MCF 10A (cell line): ENCODE measurements at places on chromosomes 3 and 15. TPM values are rescaled to one million over a fixed set of nuclear protein-coding genes. Genes with fewer than 3 reads are reported as not detected.
A peak's percentile ranks its signal among the peaks of the same experiment; 100 is the strongest.

- DNase-seq = no peak
These were observed 70.8 kb downstream of the PPP2R3A start for GRCh38 chr3:136036306-136036705.

GRCh38 chr3:44058868-44059203 lies 182.8 kb upstream of the TOPAZ1 start:
- no peak for DNase-seq

GRCh38 chr3:187193181-187193580 lies 4.1 kb upstream of the RTP1 start:
- no peak for DNase-seq

DNA sequence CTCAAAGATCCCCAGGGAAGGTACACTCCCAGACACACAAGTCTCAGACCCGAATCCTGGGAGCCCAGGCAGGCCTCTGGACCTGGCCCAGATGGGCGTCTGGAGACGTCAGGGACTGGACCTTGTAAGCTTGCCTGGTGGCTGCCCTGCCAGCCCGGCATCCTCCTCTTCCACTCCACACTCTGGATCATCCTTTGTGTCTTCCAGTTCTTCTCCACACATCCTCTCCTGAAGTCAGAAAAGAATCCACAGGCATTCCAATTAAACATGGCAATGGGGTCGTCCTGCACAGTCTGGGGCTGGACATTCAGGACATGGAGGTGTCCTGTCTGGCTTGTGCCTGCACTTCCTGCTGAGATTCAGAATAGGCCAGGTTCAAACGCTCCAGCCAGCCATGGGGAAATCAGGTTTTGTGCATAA lies 208.8 kb upstream of the IGF1R start:
- DNase-seq = no peak

GRCh38 chr15:68650901-68651709 lies 72.3 kb downstream of the CORO2B start:
- DNase-seq = peak; percentile 46

- no peak for DNase-seq
These were observed 12.4 kb upstream of the HHLA2 start for GRCh38 chr3:108283989-108284388.

DNA sequence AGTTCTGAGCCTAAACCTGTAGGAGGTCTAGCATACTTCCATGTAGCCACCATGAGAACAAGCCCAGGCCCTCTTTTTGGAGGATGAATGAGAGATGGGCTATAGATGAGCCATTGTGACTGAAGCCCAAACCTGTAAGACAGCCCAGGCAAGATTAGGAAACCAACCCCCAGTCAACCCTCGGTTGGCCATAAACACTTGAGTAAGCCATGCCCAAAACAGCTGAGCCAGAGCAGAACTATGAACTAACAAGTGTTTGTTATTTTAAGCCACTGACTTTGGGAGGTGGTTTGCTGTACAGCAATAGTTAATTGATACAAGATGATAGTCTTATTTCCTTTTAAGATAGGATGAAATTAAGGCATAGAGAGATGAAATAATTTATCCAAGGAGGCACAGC lies 12.4 kb upstream of the CPNE4 start:
- DNase-seq = no peak

- DNase-seq = no peak
These were observed 257.6 kb upstream of the TLE3 start for GRCh38 chr15:70355275-70355795.

DNA sequence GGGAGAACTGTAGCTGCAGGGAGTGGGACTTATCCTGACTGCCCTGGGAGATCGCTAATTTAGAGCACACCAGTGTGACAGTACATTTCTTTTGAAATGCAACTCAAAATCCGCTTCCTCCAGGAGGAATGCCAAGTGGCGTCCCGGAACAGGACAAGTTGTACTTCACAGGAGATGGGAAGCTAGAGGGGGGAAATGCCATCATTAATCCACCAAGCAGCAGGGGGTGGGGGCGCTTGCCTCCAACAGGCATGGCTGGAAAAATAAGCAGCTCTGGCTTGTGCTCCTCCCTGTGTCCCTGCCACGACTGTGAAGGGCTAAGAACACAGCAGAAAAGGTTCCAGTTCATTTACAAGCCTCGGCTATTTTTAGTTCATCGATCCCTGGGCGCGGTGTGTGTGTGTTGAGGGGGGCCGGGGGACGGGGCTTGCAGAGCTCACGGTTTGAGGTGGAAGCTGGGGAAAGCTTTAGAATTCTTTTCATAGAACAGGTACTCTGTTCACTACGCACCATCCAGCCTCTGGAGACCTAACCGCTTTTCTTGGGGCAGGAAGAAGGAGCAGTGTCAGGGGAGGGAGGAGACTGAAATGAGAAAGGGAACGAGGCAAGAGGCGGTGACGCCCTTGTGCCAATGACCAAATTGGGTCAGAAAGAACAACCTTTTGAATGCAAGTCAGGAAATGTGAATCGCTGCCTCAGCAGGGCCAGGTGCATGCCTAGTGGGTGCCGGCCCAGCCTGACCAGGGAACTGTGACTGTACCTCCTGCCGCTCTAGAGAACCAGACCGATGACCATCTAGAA lies 51.8 kb upstream of the DGKG start:
- peak; percentile 62 for DNase-seq

DNA sequence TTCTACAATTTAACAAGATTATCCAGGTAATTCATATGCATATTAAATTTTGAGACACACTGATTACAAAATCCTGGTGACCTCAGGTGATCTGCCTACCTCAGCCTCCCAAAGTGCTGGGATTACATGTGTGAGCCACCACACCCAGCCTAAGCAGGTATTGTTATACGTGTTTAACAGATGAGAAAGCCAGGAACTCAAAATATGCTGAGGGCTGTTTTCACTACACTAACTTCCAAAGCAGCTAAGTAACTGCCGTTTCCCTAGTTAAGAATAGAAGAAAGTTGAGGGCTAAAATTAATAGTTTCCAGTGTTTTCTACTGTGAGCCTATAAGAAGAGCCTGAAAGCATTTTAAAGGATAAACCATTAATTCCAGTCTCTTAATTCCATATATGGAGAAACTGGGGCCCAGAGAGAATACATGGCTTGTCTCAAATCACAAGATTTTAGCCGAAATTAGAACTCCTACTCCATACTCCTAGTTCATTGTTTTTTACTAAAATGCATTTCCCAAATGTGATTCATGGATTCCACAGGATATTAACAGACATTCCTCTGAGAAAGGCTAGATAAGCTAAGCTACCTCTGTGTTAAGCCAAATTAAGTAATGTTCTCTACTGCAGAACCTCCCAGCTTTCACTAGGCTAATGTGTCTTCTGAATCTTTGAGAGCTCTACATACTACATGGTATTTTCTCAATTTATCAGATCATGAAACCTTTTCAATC lies 17.0 kb upstream of the AVEN start:
- DNase-seq = no peak

DNA sequence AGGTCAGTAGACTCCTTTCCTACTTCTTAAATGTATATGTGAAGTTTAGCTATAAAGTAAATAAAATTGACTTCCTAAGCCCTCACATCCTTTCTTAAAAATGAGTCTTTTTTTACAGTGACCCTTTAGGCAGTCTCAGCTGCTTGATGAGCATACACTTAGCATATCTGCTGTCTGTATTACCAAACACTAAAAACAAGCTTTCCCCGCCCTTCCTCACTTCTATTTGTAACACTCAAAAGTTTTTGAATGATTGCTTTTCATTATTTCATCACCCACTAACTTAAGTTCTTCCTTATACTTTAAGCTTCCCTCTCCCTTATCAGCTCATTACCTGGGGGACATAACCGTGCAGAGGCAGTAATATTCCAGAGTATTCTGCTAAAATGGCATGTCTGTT lies 89.4 kb downstream of the PLOD2 start:
- no peak for DNase-seq

DNA sequence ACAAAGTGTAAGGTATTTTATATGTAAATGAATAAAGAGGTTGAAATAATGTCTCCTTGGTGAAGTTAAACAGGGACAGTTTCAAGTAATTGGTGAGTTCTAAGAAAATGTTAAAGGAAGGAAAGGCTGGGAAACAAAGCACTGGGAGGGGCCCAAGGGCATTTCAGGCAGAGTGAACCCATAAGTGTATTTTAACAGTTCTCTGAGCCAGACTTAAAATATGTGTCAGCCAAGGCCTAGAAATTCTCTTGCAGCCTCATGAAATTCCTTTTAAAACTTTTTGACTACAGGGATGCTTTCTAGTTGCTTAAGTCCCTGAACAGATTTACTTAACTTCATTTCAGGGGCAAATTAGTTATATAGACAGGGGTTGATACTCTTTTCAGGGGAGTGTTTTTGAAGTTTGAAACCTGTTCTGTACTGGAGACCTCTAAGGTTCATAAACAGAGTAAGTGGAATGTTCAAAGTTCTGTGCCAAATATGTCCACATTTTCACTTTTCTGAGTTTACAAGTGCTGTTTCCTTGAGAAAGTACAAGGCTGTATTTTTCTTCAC lies 77.6 kb downstream of the GALK2 start:
- no peak for DNase-seq

DNA sequence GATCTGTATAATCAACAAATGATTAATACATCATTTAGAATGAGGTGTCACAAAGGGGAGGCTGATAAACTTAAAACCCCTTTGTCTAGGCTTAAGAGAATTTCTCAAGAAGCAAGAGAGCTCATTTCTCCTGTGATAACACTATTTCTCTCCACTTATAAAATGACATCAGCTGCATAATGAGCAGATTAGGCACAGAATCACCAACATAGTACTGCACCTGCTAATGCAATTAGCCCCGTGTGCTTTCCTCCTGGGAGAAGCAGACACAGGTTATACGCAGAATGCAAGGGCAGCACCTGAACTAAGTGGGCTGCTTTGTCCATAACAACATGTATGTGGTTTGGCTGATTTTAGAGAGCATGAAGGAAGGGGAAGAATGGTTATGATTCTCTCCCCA lies 515.3 kb upstream of the CFAP20DC start:
- no peak for DNase-seq

- no peak for DNase-seq
These were observed 43.9 kb upstream of the TMEM158 start for GRCh38 chr3:45269952-45270351.

GRCh38 chr15:78830514-78831228 lies 19.4 kb upstream of the ADAMTS7 start:
- no peak for DNase-seq

DNA sequence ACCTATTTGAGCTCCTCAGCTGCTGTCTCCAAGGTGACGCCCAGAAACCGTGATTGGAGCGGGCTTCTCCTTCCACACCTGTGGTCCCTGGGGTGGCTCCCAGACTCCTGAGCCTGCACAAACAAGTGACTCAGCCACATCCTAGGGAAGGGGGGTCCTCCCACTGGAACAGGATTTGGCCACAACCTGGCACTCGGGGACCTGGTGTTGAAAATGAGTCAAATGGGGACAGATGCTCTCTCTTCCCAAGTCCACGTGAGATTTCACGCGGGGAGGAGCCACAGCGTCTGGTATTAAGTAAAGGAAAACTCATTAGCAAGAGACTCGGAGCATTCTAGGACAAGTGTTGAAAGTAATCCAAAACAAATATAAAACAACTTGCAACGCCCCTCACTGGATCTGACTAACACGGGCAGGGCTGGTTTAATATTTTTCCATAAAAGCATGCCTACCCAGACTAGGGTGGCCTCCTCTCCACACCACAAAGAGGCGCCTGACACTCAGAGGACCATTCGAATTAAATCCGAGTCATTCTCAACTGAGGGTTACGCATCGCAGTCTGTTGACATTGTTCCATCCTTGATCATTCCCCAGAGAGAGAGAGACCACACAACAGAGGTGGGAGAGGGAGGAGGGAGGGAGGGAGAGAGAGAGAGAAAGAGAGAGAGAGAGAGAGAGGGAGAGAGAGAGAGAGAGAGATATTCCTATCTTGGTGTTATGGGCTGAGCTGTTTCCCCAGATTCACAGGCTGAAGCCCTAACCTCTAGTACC lies 74.4 kb downstream of the MGLL start:
- DNase-seq = peak; percentile 78

GRCh38 chr3:160022068-160022467 lies 33.4 kb downstream of the IL12A start:
- no peak for DNase-seq

- DNase-seq = no peak
These were observed 85.3 kb upstream of the SLC6A6 start for GRCh38 chr3:14317057-14317553.

DNA sequence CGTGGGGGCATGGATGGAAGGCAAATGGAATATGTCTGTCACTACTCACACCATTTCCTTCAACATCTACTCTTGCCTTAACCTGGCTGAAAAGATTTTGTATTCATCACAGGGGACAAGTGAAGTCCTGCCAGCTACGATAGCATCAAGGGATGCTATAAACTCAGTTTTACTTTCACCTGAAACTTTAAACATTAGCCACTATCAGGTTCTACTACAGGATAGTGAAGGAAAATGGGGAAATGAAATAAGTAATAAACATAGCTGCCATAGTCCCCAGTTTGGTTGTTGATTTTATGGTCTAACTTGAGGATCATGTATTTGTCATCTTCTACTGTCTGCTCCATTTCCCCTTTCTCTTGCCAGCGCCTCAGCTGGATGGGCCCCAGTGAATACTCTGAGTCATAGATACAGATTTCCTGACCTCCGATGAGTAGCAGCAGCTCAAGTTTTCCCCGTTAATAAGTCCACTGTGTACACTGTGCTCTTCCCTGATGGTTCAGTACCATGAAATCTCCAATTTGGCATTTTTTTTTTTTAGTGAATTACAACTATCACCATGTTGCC lies 338.2 kb upstream of the SLCO3A1 start:
- DNase-seq = peak; percentile 75

- DNase-seq = no peak
These were observed 15.7 kb downstream of the ZNF589 start for GRCh38 chr3:48256557-48256956.

DNA sequence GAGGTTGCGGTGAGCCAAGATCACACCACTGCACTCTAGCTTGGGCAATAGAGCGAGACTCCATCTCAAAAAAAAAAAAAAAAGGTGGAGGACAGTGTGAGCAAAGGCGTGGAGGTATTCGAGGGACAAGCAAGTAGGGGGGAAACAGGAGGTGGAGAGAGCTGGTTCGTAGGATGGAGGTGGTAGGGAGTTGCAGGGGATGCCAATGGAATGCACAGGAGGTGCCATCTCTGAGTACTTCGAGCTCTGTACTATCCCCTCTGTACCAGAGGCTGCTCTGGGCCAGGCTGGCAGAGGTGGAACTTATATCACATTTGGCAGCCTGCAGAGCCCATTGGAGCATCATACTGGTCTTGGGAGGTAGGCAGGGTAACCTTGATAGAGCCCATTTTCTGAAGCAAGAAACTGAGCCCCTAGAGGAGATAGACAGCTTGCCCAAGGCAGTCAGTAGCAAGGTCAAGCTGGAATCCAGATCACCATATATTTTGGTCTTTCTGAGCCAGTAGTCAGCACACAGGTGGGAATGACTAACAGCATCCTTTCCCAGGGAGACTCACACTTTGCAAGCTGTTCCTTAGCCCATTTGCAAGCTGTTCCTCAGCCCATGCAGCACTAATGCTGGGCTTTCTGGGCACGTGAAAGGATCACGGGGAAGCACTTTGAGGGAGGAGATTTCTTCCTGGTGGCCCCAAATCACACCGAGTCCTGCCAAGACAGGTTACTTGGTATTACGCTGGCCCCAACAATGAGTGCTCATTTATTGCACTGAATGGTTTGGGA lies 9.2 kb upstream of the CCDC33 start:
- DNase-seq = no peak

- DNase-seq = no peak
These were observed 2.1 kb upstream of the SPINT1 start for GRCh38 chr15:40841741-40842140.

ERC2 gene
- 0.42 and 0.44 TPM in 2 replicates for total RNA-seq

SLC22A13 gene
- total RNA-seq = 1.7 and 1.9 TPM in 2 replicates

TPRG1 gene
- total RNA-seq = 1.5 and 2.0 TPM in 2 replicates

GP9 gene
- total RNA-seq = not detected in 2 replicates

CP gene
- total RNA-seq = 0.37 TPM in 1 of 2 replicates, not detected in the other

CERS3 gene
- not detected in 2 replicates for total RNA-seq

CHRD gene
- total RNA-seq = not detected in 2 replicates

AP3B2 gene
- total RNA-seq = 6.1 and 7.5 TPM in 2 replicates
